ENCODE measurements at places on chromosomes 7 and 10. TPM values are rescaled to one million over a fixed set of nuclear protein-coding genes. Genes with fewer than 3 reads are reported as not detected.

DNA sequence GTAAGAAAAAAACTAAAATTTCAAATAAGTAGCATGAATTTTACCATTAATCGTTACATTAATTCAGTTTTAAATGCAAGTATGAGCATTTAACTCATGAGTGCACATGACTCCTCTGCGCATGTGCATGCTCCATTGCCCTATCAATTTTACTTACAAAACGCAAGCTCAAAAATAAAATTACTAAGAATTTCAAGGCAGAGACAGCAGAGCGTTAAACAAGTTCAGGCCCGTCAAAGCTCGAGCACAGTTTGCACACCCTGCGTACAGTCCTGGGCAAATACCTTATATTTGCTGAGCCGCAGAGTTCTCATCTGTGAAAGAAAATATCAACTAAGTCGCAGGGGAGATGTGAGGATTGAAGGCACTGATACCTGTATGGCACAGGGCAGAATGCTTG is 373.6 kb downstream of the BBS9 start:
- DNase-seq, result no peak

- DNase-seq, result peak; percentile 16
These were observed 8.0 kb downstream of the COA1 start for GRCh38 chr7:43721193-43721806.

GRCh38 chr10:111560027-111560426 is 483.2 kb downstream of the ADRA2A start:
- no peak for DNase-seq

GRCh38 chr10:77636282-77636966 is 1.2 kb downstream of the KCNMA1 start:
- no peak for DNase-seq

GRCh38 chr10:6950133-6950532 is 370.1 kb upstream of the PRKCQ start:
- no peak for DNase-seq

DNA sequence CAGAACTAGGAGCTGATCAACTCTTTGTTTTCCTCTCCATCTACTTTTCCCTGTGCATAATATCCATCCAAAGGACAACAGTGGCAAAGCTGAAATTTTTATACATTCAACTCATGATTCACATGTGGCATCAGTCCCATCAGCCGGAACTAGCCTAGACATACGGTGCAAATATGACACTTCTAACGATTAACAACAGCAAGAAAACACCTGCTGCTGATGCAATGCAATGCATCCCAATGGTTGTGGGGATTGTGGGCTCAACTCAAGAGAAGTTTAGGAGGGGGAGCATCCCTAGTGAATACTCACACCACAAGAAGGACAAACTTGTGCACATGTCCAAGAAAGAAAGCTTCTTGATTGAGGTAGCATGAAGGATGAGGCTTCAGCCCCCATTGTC is 20.5 kb upstream of the STK17A start:
- DNase-seq, result no peak

Gene PTPRN2
- 1.4 TPM for total RNA-seq

Gene TBATA
- not detected for total RNA-seq

Data from heart right ventricle (tissue), 16 donors.